ENCODE measurements at places on chromosomes 3 and 15.
A peak's percentile ranks its signal among the peaks of the same experiment; 100 is the strongest.

DNA sequence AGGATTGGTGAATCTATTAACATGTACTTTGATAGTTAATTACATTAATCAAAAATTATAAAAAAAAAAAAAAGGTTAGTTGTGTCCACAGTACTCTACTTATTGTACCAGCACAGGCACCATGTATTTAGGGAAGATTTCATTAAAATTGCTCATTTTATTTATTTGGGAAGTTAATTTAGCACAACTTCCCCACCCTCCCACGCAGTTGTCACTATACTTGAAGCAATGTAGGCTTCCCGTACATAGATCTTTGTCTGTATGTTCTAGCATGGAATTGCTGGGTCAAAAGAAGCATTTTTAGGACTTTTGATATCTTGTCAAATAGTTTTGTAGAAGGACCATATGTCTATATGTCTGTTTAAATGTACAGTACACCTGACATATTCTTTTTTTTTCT, 4.4 kb downstream of the GPR27 start:
- DNase-seq: no peak

DNA sequence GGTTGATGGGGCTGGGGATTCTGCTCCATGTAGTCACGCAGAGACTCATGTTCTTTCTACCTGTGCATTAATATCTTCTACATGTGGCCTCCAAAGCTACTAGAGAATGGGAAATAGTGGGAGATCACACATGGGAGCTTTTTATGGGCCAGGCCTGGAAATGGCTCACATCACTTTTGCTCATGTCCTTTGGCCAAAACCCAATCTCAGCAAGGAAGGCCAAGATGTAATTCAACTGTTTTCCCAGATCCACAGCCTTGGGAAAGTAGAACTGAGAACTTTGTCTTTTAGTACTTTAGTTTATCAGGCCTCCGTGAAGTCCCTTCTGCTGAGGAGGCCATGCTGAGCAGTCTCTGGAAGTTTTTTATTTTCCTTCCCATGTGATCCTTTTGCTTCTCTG, 73.2 kb upstream of the SLC4A7 start:
- DNase-seq: no peak

DNA sequence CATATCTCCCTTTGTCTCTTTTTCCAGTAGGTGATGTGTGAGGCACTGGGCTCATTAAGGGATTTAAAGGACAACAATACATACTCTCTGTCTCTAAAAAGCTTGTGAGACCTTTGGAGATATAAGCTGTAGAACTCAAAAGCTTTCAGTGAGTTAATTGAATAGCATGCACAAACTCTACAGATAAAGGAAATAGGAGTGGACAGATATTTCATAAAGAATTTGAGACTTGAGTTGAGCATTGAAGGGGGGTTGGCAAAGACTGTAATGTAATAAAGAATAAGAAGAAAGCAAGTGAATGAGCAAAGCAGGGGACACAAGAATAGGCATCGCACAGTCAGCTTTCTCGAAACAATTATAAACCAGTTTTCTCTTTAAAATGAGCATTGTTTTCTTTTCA, 583.4 kb upstream of the DPPA4 start:
- no peak for DNase-seq

DNA sequence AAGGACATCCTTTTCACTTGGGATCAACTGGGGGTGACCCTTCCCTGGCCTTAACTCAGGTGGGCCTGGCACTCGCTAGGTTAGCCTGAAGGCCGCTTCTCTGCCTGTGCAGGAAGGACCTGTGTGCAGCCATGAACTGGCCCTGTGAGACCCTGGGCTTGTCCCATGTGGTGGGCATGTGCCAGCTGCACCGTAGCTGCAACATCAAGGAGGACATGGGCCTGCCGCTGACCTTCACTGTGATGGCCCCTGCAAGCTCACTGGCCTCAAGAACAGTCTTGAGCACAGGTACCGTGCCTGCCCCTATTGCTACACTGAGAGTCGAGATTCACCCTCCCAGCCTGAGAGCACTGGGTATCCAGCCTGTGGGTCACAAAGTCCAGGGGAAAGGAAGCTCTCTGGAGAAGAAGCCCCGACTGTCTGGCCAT, 43.0 kb downstream of the SAXO2 start:
- DNase-seq: no peak

- no peak for DNase-seq
Observed at GRCh38 chr15:27061739-27062138, 90.8 kb downstream of the GABRG3 start.

DNA sequence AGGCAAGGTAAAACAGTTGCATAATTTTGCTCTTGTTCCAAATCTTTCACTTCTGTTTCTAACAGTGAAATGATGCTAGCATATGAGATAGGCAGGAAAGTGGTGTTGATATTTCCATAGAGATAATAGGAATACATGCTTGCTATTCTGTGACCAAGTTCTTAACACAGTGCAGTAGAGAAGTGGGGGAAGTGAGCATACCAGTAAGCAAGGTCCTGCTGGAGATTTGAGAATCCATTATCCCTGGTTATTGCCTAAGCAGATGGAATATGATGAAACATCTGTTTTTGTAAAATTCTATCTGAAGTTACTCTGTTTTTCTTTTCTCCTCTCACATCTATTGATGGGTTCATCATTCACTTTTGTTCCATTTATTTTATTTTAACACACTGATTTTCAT, 28.7 kb downstream of the USP8 start:
- DNase-seq: no peak

DNA sequence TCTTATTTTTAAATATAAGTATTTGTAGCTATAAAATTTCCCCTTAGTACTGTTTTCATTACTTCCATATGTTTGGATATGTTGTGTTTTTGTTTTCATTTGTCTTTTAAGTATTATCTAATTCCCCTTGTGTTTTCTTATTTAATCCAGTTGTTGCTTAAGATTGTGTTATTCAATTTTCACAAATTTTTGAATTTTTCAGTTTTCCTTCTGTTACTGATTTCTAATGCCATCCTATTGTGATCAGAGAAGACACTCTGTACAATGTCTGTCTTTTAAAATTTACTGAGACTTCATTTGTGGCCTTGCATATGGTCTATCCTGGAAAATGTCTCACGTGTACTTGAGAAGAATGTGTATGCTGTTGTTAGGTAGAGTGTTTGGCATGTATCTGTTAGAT, 795.6 kb upstream of the CFAP20DC start:
- DNase-seq: no peak

DNA sequence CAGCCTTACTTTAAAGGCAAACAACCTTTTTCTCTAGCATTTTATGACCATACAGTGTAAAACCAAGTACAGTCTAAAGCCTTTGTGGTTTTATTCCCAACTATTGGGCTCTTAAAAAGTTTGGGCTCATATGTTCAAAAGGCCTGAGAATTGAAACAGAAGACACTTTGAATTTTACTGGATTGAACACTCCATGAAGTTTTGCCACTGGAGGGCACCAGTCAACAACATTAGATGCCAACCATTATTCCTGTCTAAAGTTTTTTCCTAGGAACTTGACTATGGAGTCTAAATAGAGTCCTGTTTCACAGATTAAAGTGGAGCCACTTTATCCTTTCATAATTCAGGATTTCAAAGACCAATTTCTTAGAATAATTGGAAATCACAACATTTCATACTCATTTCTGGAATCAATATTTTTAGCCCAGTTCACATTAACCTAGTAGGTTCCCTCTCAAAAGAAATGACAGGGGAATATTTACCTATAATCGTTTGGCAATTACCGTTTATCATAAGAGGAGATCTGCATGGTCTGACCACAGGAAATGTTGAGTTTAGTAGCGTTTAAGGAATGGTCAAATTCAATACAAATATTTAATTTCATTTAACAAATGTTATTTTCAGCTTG, 244.1 kb upstream of the PDZRN3 start:
- peak; percentile 20 for DNase-seq

DNA sequence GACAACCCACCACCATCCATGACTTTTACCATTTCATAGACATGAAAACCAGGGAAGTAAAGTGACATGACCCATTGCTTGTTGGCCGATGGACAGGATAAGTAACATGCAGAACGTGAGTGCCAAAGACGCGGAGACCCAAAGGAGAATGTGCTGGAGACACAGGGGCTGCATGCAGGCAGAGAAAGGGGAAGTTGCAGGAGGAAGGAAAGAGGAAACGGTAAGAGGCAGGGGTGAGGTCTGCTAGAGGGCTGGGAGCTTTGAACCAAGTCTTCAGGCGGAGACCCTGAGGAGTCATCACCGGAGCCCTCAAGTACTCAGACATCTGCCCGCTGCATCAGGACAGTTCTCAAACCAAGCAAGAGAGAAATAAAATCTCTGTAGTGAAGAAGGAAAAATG, 34.9 kb downstream of the MAGEF1 start:
- no peak for DNase-seq

DNA sequence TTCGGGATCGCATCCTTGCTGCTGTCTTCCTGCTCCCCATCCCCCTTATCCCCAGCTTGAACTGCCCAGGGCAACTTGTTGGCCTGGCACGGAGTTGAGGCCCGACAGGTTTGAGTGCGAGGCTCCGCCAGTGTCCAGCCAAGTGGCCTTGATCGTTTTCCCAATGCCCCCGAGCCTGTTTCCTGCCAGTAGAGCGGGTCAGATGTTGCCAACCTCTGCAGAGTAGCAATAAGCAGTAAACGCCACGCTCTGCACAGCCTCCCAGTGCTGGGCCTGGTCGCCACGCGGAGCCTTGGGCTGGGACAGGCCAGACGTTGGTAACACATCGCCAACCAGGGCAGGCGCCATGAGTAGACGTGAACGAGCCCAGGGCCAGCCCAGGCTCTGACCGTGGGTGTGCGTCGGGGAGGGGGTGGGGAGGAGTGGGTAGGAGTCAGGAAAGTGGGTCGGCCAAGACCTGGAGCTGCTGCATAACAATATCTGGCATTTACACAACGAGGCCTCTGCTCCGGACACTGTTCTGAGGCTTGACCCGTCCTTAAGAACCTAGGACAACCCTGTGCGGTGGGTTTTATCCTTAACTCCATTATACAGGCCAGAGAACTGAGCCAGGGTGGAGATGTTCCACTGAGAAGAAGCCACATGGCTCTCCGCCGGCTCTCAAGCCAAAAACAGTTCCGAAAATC, 444 bp upstream of the ABHD14A start:
- no peak for DNase-seq

GRCh38 chr3:58835086-58835485, 168.5 kb upstream of the FAM3D start:
- peak; percentile 3 for DNase-seq

DNA sequence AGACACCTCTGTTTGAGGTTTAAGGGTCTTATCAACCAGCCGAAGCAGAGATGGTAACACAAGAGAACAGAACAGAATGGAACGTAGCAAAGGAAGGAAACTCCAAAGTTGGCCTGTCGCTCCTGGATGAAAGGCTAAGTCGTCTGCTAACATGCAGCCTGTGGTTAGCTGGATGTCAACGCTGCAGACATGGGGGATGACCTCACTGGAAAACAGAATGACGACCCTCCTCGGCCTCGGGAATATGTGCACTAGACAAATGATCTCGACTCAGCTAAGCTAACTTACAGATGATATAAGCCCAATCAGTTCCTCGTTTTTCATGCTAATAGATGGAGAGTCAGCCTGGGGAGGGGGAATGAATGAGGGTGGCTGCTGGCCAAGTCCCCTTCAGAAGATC, 177.8 kb upstream of the LRTM1 start:
- DNase-seq: no peak

DNA sequence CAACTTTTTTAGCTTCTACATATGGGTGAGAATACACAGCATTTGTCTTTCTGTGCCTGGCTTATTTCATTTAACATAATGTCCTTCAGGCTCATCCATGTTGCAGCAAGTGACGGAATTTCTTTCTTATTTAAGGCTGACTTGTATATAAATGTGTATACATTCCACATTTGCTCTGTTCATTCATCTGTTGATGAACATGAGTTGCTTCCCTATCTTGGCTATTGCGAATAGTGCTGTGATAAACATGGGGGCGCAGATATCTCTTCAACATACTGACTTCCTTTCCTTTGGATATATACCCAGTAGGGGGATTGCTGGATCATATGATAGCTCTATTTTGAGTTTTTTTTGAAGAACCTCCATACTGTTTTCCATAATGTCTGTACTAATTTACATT, 332.5 kb downstream of the CACNA2D3 start:
- no peak for DNase-seq

DNA sequence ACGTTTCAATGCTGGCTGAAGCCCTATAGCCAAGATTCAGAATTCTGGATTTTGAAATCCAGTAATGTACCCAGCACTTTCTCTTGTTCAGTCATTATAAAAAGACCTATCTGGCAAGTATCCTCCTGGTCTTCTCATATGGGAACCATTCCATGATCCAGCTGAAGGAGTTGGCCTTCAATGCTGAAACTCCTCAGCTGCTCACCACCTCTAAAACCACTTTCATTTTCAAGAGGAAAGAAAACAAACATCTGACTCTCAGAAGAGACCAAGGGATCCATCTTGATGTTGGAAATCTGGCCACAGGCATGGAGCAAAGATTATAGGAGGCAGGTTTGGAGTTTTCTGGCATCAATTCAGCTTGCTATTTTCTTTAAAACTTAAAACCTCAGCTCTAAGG, 235.4 kb downstream of the FMN1 start:
- no peak for DNase-seq

DNA sequence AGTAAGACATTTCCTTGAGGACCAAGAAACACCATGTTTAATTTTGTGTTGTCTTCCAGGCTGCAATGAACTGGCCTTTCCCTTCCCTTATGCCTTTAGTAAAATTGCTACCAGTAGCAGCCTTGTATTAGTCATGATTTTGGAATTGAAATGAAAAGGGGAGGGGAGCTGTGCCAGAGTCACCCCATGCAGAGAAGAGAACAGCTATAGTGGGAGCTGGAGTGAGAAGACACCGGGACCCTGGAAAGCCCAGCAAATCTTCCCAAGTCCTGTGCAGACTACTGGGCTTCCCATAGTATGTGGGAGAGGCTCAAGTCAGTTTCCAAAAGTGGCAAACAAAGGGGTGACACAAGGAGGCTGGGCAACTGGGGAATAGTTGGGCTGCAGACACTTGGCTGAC, 178.5 kb downstream of the NR1D2 start:
- peak; percentile 34 for DNase-seq

All from HTR-8/SVneo (cell line).